ENCODE measurements at places on chromosomes 5 and 9.

- DNase-seq, result no peak
These were observed 467 bp upstream of the SMIM32 start for GRCh38 chr5:136193322-136193935.

DNA sequence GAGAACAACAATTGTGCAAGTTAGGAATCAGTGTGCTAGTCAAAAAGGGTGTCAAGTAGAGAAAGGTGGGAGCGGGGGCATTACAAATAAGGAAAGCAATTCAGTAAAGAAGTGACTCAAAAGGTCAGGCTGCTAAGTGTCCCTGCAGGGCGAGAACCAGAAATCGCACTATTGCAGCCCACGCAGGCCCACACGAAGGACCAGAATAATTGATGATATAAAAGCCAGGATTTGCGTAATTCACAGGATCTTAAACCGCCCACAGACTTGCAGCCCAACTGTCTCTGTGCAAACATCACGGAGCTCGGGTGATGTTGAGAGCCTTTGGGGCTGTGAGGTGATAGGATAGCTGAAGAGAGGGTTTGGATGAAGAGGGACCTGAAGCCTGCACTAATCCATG lies 349.0 kb downstream of the BRINP1 start:
- no peak for DNase-seq

DNA sequence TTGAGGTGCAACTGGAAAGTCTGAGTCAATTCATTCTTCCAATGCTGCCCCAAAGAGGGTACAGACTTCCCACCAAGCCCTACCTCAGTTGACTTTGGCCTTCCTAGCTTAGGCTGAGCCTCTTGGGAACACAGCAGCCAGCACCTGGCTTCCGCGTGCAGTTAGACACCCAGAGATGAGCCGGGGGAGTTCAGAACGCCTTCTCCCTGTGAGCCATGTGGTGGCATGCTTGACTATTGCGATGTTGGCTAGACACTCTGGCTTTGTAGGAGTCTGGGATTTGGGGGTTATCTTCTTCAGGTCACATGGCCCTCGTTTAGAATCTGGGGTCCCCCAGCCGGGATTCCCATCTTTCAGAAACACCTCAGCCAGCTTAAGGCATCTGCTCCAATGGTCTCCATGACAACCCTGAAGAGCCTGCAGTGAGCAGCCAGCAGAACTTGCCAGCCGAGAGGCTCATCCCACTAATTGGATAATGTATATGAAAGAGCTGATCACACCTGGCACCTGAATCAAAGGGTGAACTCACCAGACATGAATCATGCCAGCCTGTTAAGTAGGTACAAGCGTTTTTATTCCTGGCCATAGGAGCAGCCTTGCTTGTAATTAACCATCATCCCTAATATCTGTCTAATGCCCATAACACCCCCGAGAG lies 167.5 kb downstream of the SYK start:
- no peak for DNase-seq

DNA sequence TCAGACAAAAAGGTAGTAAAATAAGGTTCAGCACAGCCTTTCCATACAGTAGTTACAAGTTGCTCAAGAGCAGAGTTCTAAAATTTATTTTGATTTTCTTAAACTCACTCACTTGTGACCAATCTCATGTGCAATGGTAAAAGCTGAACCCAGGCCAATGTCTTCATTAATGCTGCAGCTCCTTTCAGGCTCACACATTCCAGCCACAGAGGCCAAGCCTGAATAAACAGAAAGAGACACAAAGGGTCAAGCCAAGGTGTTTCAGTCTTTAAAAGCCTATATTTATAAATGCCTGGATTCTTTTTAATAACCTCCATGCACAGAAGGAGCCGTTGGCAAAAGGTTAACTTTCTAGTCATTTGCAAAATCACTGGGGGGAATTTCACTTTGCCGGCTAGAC lies 152.5 kb downstream of the ADAMTS6 start:
- no peak for DNase-seq

GRCh38 chr9:78590068-78590467 lies 293.1 kb downstream of the PSAT1 start:
- DNase-seq, result no peak

Data from activated CD4-positive, alpha-beta T cell treated with anti-CD3 and anti-CD28 coated beads for 24 hours (primary cell).